ENCODE measurements at places on chromosomes 3 and 15.

DNA sequence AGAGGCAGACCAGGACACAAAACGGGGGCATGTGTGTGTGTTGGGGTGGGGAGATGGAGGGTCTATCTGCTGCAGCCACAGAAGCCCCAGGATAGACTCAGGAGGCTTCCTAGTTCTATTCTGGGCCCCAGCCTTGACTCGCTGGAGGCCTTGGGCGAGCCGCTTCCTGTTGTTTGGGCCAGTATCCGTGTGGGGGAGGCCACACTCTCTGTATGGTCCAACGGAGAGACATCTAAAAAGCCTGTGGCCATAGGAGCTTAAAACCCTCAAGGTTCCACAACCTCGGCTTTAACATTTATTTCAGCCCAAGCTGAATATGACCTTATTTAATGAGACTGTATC is 32.8 kb downstream of the POC1A start:
- no peak for DNase-seq

- no peak for DNase-seq
Observed at GRCh38 chr15:81002331-81003096, 1.8 kb downstream of the TLNRD1 start.

DNA sequence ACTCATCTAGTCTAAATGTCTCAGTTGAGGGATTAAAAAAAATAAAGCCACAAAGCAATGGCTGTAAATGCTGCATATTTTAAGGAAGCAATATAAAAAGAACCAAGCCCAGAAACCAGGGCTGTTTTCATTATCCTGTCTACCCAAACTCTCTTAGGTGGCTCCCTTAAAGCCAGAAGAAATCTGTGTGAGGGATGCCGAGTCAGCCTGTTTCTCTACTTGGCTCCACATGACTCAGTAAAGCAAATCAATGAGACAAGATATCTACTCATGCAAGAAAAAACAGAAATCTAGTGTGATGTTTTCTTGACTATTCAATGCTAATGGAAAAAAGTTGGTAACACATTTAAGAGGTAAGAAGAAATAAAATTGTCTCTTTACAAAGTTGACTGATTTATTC is 296.2 kb downstream of the ZBTB20 start:
- no peak for DNase-seq

DNA sequence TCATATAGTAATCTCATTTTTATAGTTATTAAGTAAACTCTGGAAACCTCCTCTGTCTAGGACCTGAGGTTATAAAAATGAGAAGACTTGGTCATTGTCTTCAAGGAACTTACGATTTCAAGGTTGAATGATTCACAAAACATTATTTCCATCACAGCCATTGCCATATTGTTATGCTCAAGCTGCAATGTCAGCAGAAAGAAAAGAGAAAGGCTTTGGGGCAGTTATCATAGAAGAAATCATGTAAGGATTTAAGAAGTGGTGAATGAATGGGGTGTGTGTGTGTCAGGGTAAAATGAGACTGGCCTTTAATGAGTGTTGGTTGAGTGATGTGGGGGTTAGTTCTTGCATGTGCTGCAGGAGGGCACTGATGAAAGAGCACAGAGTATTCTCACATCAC is 346.8 kb downstream of the SQOR start:
- no peak for DNase-seq

- DNase-seq = no peak
Observed at GRCh38 chr15:39227001-39227400, 353.9 kb upstream of the THBS1 start.

DNA sequence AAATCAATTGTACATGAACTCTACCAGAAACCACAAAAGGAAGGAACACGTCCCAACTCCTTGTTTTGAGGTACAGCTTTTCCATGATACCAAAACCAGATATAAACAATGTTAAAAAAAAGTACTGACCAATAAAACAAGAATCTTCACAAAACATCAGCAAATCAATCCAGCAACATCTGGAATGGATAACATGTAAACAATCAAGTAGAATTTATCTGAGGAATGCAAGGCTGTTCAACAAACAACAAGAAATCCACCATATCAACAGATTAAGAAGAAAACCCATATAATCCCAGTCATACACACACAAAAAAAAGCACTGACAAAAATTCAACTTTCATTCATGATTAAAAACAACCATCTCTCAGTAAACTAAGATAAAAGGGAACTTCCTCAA is 26.7 kb downstream of the TJP1 start:
- DNase-seq = no peak

GRCh38 chr3:48500656-48501055 is 3.3 kb downstream of the SHISA5 start:
- DNase-seq = no peak

- no peak for DNase-seq
Observed at GRCh38 chr3:189311521-189311920, 139.8 kb downstream of the TPRG1 start.

DNA sequence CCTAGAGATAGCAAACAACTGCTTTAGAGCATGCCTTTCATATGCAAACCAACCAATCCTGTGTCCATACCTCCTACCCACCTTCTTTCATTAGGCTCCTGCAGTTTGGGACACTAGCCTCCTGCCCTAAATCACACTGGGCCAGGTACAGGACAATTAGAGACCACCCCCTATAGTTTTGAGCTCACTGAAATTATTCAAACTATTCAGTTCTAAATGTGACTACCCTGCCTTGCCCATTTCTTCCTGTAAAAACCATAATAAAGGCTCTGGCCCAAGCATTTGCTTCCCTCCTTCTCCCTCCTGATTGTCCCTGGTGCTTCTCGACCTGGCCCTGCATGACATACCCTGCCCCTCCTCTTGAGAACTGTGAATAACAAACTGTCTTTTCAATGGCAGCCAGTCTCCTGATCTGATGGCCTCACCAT is 31.4 kb upstream of the LRIG1 start:
- no peak for DNase-seq

GRCh38 chr3:151460774-151461450 is at the start of gene IGSF10:
TSS of gene IGSF10 (minus strand) at chr3:151461061. CDS start at chr3:151458709, 2,352 bp downstream.
- DNase-seq = no peak

DNA sequence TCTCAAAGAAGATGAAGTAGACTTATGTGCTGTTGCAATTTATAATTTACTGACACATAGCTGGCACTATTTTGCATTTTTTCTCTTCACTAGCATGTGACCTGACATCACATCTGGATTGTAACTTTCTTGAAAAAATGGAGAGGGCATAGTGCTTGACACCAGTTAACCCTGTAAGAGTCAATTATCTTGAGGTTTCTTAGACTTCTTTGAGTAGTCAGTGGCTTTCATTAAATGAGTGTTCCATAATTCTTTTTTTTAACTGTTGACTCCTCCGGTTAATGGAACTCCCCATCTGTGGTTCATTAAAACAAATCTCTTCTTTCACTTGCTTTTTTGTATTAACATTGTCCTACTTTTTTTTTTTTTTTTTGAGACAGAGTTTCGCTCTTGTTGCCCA is 16.9 kb upstream of the PRKCI start:
- no peak for DNase-seq

DNA sequence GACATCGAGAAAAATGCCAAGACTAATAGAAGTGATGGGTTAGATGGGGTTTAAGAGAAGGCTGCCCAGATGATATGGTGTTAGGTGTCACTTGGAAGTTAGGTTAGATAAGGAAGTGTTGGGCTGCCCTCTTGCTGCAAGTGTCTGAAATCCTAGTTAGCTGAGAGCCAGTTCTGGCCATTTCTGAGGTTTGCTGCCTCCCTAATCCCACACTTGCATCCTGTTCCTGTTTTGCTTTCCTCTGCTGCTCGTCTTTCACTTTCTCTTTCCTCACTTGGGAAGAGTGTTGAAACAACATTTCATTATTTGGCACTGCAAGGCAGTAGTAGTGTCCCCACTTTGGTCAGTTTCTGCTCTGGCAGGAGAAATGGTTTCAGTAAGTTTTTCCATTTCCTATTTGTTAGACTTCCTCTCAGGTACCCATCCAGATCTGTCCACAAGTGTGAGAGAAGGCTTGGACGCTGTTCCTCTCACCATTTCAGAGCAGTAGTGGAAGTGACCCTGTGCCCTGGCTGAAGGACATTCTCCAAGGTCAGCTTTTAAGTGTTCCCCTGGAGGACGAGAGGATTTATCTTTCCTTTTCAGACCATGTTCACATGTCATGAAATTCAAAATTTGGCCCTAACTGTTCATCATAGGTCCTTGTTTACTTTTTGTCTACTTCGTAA is 93.3 kb downstream of the ADAMTSL3 start:
- DNase-seq = no peak

GRCh38 chr15:38182900-38183299 is 69.7 kb upstream of the SPRED1 start:
- no peak for DNase-seq

- DNase-seq = no peak
Observed at GRCh38 chr15:89489376-89489775, 7.0 kb downstream of the RHCG start.

DNA sequence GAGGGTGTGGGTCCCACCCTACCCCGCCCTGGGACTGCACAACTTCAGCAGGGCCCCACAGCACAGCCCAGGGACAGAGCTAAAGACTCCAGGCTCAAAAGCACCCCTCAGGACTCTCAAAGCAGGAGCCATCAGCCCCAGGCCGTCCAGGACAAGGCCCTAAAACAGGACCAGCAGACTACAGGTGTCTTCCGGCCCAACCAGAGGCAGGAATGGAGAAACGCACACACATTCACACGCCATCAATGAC is 26.1 kb downstream of the ATRIP start:
- DNase-seq = no peak

GRCh38 chr3:51705276-51706020 is 1.4 kb upstream of the GRM2 start:
- no peak for DNase-seq

- DNase-seq = no peak
Observed at GRCh38 chr3:66322436-66322835, 101.6 kb downstream of the SLC25A26 start.

GRCh38 chr15:70093070-70093469 is 4.6 kb downstream of the TLE3 start:
- no peak for DNase-seq

GRCh38 chr3:98593046-98593936 is at the start of gene CPOX:
TSS of gene CPOX (minus strand) at chr3:98593611. CDS start at chr3:98593504, 107 bp downstream.
- peak; percentile 88 for DNase-seq

DNA sequence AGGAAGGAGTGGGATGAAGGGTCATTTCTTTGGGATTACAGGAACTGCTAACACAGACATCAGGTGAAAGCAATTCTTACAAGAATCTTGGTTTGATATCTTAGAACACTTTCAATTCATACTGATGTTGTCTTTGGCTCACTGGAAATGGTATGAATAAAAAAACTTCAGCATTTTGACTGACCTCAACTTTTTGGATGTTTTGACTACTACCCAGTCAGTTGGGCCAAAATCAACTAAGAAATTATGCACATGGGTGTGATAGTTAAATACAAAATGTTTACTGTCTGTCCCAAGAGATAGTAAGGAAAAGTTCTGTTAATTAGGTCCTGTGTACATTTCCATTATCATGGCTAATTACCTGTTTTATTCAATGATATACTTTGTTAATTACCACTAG is 165.5 kb upstream of the LRIG1 start:
- no peak for DNase-seq

DNA sequence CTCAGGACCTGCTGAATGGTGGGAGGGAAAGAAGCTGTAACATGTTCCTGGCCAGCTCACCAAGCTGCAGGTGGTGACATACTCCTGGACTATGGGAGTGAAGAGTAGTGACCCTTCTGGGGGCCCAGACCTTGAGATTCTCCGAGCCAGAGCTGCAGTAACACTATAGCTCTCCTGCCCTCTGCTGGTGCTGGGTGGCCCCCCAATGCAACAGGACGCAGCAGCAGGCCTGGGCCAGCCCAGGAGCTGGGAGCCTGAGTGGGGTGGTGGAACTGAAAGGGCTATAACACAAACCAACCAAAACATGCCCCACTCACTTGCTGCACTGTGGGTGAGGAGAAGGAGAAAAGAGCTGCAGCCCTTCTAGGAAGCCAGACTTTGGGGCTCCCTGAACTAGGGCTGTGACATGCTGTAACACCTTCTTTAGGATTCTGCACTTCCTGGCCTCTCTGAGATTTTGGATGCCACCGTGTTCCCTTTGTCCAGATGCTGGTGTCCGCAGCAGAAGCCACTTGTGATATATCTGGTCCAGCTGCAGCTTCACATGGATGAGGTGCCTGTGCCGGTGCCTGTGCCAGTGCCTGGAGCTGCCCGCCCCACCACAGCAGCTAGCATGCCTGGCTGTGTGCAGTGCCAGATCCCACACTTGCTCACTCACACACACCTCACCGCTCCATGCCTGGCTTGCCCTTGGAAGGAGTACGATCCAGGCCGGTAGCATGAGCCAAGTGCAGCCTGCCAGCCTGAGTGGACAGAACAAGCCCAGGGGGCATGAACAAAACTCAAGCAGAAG is 636.8 kb upstream of the KCNMB2 start:
- DNase-seq = no peak

DNA sequence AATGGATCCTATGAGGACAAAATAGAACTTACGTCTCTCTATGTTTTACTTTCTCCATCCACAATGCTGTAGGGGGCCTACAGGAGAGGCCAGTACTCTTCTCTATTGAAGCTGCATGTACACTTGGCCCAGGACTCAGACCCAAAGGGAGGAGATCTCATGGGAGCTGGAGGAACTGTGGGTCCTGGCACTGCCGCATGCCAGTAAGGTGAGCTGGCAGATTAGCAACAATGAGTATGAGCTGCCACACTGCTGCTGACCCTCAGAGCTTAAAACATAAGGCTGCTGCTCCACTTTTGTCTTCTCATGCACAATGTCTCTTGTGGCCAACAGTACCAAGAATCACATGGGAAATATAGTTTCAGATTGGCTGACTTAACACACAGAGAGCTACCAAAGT is 57.8 kb upstream of the TBC1D5 start:
- no peak for DNase-seq

DNA sequence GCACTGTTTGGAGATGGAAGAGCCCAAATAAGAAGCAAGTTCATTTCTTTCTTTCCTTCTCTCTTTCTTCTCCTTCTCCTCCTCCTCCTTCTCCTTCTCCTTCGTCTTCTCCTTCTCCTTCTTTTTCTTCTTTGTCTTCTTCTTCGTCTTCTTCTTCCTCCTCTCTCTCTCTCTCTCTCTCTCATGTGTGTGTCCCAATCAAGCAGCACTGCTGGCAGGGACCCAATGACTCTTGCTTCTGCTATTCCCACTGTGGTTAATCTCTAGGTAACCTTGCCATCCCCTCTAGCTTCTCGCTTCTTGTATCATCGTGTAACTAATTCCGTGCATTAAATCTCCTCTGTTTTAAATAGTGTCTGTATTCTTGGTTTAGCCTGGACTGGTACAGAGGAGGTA is 26.1 kb upstream of the ZNF280D start:
- no peak for DNase-seq
